ENCODE measurements at places on chromosomes 11 and 22.
A peak's percentile ranks its signal among the peaks of the same experiment; 100 is the strongest.

DNA sequence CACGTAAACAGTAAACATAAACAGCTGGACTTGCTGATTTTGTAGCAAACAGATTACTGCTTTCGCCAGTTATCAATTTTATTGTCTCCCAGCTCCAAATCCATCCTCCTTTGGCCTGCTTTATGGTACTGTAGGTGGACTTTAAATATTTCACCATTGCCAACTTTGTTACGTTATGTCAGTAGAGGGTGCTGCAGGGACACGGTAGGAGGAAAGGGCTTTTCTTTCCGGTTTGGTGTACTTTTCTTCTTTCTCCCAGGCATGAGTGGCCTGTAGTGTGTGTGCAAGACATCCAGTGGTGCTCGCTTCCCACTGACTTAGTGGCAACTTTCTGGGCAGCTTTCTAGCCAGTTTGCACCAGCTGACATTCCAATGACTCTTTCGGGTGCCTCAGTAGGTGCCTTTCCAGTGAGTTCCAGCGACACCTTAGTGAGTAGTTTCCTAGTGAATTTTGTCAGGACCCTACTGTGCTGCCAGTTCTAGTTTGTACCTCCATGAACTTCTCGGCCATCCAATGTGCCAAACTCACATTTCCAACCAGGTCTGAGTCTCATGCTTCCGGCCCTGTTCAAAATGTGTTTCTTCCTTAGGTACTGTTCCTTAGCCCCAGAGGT, 267.6 kb upstream of the TENM4 start:
- peak; percentile 71 for DNase-seq

- no peak for DNase-seq
Measured at GRCh38 chr11:70297341-70297740, 26.9 kb downstream of the PPFIA1 start.

GRCh38 chr11:5505363-5506048, 4.3 kb downstream of the UBQLN3 start:
- no peak for DNase-seq

DNA sequence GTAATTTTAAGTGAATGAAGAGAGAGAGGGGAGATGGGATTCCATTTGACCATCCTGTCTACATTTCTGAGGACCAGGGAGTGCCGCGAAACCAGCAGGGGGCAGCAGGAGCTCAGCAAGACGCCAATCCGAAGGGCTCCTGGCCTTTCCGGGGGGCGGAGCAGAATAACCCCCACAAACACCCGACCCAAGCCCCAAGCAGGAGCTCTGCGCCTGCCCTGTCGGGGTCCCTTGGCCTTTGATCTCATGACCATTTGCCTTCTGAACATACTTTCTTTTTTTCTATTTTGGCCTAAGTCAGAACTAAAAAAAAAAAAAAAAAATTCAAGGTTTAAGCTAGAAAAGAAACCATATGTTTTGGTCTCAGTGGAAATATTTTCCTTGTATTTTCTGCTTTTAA, 21.9 kb upstream of the SCN2B start:
- peak; percentile 17 for DNase-seq

DNA sequence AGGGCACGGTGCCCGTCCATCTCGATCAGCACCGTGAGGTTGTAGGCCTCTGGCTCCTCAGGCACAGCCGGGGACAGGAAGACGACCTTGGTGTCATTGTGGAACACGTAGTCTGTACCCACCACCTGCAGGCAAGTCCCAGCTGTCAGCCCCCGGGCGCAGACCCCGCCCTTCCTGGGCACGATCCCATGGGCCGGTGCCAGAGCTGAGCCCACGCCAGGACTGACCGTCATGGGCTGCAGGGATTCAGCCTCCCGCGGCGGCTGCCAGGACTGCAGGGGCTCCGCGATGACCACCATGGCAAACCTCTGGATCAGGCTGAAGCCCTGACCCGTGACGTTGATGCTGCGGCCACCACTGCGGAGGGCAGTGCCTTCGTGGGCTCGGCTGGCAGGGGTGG, 11.8 kb upstream of the MAPK11 start:
- no peak for DNase-seq

DNA sequence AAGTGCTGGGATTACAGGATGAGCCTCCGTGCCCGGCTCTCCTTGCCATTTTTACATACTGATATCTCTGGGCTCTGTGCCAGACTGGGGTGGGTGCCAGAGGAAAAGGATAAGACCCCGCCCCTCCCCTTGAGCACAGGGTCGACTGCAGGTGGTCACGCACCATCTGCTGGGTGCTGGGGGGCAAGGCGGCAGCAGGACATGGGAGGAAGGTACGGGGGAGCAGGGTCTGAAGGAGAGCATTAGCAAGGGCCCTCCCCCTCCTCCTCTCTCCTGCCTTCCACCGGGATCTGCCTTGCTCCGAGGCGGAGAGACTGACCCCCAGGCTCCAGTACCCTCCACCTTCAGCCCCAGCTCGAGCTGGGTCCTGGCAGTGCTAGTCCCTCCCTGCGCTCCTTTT, 9.7 kb upstream of the PGA3 start:
- peak; percentile 9 for DNase-seq

Data from NCI-H2029 treated with DMSO at 0.1 percent for 48 hours (cell line).